A549 treated with Mapracorat at 1 μM for 4 hours (cell line): ENCODE measurements at places on chromosomes 6 and 20. TPM values are rescaled to one million over a fixed set of nuclear protein-coding genes. Genes with fewer than 3 reads are reported as not detected.

The ZC2HC1B gene
- not detected in 5 replicates for total RNA-seq

The NUS1 gene
- 24.2 to 27.2 TPM (median 25.7 TPM) in 5 replicates for total RNA-seq

The HDGFL1 gene
- not detected in 5 replicates for total RNA-seq

The CTNNBL1 gene
- 56.2 to 69.6 TPM (median 66.2 TPM) in 5 replicates for total RNA-seq

The BFSP1 gene
- 3.7 to 5.1 TPM (median 4.1 TPM) in 5 replicates for total RNA-seq

The SRMS gene
- total RNA-seq: 0.10 to 0.16 TPM in 2 of 5 replicates, not detected in the others

The GGT7 gene
- total RNA-seq: 6.6 to 8.5 TPM (median 7.1 TPM) in 5 replicates
